GM23338 (cell line): ENCODE measurements at places on chromosomes 12 and 14. TPM values are rescaled to one million over a fixed set of nuclear protein-coding genes. Genes with fewer than 3 reads are reported as not detected.

GRCh38 chr14:43449291-43449690 is 1057.8 kb downstream of the FSCB start:
- DNase-seq = no peak

PPP1CC gene
- total RNA-seq = 501 and 577 TPM in 2 replicates

- DNase-seq = no peak
These were observed 541.8 kb upstream of the FBXO33 start for GRCh38 chr14:39974036-39974435.

DNA sequence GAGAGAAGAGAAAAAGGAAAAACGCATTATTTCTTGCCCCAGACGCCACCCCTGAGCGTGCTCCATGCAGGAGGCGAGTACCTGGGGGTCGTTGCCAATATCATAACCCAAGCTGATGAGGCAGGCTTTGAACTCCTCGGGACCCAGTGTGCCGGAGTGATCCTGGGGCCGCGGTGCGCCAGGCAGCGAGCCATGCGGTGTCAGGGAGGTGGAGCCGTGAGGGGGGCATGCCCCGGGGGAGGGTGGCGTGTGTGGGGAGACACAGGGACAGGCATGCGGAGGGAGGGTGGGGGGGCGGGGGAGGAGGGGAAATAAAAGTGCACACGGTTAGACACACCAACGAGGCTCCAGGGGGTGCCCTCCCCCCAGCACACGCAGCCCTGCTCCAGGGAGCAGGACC is 86.0 kb upstream of the ZFP36L1 start:
- DNase-seq = no peak

TPPP2 gene
- not detected in 2 replicates for total RNA-seq

DNA sequence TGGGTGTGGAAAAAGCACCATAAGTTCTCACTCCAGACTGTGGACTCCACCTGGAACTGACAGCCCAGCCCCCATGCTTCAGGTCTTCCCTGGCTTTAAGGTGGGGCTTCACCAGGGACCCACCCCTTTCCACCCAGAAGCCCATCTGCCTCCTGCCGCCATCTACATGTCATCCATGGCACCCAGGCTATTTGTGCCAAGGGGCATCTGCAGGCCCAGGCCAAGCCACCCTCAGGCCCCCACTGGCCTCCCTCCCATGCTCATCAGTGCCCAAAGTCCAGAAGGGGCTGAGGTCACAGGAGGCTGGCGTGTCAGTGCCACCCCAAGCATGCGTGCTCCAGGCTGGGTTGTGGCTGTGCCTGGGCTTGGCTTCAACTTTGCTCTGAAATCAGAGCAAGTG is 212.2 kb upstream of the DIO3 start:
- DNase-seq = no peak
